NCI-H2081 treated with DMSO at 0.1 percent for 48 hours (cell line): ENCODE measurements at places on chromosomes 6 and 20.

- no peak for DNase-seq
Measured at GRCh38 chr20:1844325-1845162, 50.7 kb upstream of the SIRPA start.

- no peak for DNase-seq
Measured at GRCh38 chr20:53656293-53657202, 62.9 kb upstream of the ZNF217 start.

DNA sequence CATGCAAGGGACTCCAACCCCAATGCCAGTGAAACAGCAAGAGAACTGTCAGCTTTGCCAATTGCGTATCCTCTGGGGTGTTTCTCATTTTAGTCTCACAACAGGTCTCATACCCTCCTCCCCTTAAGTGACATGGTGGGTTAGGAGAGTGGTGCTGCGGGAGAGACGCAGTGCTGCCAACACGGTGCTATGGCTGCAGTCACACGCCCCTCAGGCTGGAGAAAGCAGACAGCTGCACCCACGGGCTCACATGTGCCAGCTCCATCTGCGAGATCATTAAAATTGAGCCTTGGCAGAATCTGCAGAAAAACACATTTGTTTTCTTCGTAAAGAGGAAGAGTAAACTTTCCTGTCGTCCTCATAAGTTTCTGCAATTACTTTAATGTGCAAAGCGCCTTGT is 114.7 kb downstream of the ANKRD60 start:
- DNase-seq, result no peak

- no peak for DNase-seq
Measured at GRCh38 chr20:19858466-19859371, 100.7 kb downstream of the RIN2 start.

DNA sequence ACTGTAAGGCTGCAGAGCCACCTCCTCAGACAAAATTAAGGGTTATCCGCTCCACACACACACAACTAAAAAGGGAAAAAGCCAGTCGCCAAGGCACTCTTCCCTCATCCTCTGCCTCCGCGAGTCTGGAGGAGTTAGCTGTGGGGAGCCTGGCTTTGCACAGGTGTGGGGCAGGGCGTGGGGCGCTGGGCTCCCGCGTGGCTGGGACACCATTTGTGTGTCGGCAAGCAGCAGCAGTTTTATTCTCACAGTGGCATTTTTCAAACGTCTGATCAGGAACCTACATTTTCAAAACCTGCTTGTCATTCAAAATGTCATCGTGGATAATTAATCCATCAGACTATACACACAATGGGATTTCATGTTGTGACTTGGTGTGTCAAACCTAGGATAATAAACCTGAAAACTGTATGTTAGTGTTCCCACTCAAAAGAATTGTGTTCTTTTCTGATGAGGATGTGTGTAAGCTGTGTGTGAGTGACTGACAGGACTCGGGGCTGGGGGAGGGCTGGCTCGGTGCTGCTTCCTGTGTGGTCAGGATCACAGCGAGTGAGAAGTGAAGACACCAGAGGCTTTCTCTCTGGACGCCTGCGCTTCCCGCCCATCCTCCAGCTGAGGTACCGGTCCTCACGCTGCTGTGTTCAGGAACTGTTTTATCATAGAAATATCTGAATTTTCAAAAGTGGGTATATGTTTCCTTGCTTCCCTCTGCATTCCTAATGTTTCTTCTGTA is 83.1 kb downstream of the IRF4 start:
- DNase-seq, result no peak

DNA sequence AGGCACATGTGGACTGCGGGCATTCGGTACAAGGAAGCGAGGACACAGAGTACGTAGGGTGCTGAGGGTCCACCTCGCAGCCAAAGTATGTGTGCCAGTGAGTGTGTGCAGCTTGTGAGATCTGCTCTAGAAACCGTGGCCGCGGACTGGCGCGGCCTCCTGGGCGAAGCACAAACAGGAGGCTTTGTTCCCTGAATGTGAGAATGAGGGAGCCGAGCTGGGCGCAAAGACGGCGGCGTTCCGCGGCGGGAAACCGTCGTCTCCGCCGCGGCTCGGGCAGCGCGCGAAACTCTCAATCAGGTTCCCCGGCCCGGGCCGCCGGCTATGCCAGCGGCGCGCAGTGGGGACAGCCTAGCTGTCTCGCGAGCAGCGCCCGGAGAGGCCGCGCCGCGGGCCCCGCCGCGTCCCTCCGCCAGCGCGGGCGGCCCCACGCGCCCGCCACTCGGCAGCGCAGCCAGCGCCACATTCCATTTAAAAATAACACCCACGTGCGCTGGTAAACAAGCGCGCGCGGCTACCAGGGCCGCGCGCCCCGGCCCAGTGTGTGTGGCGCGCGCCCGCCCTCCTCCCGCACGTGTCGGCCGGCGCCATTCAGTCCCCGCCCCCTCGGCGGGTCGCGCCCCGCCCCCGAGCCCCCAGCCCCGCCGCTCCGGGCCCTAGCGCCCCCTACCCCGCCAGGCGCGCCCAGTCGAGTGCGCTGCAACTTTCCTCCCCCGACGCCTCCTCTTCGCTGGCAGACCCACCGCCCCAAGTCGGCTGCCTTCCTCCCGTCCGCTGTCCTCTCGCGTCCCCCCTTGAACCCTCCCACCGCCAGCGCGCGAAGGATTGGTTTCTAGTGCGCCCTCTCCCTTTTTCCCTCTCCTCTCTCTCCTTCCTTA is 3.0 kb upstream of the FOXO3 start:
- no peak for DNase-seq

GRCh38 chr6:35299674-35300073 is 2.1 kb downstream of the DEF6 start:
- no peak for DNase-seq

- DNase-seq, result no peak
Measured at GRCh38 chr20:58471193-58472164, 43.7 kb downstream of the APCDD1L start.

GRCh38 chr6:118650582-118651281 is 659 bp downstream of the CEP85L start:
- no peak for DNase-seq

DNA sequence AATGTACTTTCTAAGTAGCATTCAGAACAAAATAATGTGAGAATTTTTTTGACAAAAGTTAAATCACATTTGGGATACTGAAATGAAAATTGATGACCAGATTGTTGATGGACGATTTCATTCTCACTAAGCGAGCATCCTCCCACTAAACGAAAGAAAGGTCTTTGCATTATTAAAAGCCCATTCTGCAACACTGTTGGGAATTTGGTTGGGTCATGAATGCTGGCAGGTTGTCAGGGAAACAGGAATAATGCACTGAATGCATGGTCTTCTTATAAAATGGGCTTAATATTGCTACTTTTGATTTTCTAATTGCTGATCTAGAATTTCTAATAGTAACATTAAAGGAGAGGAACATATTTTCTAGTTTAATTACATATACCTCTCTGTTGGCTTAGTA is 229.8 kb downstream of the NKAIN2 start:
- no peak for DNase-seq

GRCh38 chr6:26183237-26183580 is 96.0 kb downstream of the HFE start:
- DNase-seq, result no peak

- no peak for DNase-seq
Measured at GRCh38 chr20:63102721-63103375, 96.1 kb upstream of the BHLHE23 start.

DNA sequence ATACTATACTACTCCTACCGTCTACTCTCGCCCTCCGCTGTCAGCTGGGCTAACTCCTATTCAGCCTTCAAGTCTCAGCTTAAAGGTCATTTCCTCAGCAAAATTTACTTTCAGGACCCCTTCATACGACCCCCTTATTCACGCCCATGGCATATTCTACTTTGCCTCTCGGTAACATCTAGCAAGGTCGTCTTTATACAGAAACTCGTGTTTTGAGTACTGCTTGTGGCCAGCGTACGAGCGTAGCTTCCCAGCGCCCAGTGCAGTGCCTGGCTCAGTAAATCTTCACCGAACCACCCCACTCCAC is 546 bp downstream of the CRNKL1 start:
- no peak for DNase-seq

GRCh38 chr6:167151648-167152047 is 6.1 kb downstream of the GPR31 start:
- DNase-seq, result no peak

- no peak for DNase-seq
Measured at GRCh38 chr6:169159331-169159730, 94.3 kb downstream of the THBS2 start.

GRCh38 chr20:17590245-17590644 is 20.4 kb downstream of the DSTN start:
- no peak for DNase-seq

DNA sequence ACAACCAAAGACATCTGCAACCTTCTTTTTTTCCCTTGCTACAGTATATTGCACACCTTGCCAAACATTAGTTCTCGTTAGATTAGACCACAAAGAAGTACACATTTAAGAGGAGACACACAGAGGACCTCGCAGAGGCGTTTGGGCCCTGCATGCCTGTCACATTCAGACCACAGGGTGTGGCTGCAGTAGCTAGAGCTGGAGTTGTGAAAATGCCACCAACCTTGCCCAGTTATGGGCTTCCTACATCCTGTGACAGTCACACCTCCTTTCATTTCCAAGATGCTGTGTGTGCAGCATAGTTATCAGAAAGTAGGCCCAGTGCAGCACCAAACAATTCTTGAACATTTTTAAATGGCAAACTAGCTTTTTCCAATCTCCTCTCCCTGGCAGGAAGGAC is 2.4 kb downstream of the SYNE1 start:
- no peak for DNase-seq

DNA sequence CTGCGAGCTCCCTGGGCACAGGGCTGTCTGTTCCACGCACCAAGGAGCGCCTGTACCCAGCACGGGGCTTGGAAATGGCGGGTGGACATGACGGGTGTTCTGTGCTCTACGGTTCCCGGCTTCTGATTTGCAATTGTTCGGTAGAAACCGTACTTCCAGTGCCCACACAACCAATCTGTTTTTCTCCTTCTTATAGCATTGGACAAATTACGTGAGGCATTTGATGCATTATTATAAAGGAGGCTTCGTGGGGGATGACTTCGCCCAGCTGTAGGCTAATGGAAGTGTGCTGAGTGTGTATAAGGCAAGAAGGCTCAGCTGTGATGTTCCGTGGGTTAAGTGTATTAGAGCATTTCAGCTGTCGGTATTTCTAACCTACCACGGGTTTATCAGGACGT is 9.8 kb upstream of the RPS21 start:
- DNase-seq, result no peak
